ENCODE measurements at places on chromosomes 7 and 10.

DNA sequence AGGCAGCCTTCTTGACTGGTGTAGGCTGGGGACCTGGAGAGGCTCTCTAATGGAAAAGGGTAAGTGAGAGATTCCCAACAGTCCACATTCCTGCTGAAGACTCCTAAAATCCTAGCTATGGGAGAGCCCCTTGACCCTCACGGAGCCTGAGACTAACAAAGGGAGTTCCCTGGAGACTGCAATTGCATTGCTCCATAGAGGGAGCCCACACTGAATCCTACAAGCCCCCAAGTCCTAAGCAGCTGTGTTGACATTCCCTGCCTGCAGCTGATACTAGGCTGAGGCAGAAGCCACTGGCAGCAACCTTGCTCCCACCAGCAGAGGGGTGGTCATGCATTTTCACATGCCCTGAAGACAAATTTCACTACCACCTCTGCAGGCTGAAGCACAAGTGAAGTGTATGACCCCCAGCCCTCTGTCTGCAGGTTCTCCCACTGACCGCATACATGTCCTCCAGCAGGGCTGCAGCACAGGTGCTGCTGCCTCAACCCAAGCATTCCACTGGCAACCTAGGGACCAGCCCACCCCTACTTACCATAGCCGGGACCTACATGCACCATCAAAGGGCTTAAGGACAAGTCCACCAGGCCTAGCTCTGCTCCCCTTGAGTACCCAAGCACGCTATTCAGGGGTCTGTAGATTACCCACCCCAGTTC is 130.3 kb upstream of the SLC13A1 start:
- no peak for DNase-seq

GRCh38 chr7:81607987-81608386 is 161.9 kb downstream of the HGF start:
- no peak for DNase-seq

DNA sequence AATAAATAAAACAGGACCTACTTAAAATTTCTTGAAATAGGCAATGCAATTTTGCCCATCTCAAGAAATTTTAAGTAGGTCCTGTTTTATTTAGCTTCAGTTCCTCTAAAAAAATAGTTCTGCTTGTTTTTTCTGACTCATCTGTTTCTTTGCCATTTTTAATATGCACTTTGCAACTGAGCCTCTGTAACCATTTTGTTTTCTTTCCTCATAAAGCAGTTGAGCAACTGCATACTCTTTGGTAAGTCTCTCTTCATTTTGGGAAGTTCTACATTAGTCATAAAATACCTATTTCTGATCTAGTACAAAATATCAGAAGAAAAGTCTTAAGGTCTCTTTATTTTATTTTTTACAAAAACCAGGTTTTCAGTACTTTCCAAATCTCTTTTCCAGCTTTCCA is 18.0 kb downstream of the TAS2R40 start:
- no peak for DNase-seq

- DNase-seq: peak; percentile 41
Observed at GRCh38 chr7:18320971-18321567, 174.5 kb upstream of the HDAC9 start.

DNA sequence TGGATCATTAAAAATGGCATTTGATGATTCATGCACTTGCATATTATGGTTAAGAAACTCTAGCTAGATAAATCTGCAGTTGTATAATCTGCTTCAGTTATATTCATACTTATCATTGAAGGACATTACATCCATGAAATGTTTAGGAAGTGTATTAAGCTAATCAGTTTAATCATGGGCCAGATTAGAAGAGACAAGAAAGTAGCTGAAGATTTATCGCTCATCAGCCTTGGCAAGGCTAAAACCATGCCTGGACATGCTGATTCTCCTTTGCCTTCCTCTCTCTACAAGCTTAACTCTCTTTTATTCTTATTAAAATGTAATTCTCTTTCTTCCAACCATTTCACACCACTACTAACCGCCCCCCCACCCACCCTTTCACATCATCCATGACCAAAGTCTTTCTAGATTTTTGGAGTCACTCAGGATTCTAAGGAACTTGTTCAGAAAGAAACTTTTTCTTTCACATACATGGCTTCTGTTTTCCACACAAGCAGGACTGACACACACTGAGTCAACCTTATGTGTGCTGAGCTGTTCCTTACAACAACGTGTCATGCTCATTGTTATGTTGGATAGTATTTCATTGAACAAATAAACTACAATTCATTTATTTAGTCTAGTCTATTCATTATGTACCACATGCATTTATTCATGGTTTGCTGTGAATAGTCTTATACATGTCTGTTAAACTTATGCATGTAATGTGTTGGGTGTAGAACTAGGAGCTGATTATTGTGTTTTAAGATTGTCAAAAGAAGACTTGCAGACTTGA is 227.3 kb upstream of the SP8 start:
- DNase-seq: no peak

DNA sequence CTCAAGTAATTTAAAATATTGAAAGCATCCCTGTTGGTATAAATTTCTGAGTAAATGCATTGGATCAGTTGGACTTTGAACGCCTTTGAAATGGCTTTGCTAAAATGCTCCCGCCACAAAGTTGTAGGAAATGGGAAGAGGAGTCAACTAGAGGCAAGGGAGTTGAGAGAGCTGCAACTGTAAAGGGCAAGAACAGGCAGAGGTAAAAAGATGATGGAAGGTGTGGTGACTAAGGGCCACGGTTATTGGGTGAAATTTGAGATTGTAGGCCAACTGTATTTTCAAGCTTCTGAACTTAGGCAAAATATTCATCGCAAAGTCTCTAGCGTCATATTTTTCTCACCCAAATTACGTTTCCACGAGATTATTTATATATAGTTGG is 595 bp upstream of the SUMF2 start:
- DNase-seq: no peak

DNA sequence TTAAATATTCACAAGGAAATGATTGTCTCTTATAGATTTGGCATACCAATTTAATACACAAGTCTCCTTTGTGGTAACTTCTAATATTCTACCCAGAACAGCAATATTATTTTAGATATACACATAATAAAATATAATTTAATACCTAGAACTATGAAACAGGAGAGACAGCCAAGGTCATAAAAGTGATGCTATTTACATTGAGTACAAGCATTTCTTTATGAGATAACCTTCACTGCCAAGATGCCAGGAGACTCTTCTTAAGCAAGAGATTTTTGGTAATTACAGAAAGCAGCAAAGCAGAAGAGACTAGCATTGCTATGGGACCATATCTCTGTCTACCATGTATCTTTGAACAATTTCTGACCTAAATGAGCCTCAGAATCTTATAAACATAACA is 764.6 kb upstream of the GHITM start:
- DNase-seq: no peak

DNA sequence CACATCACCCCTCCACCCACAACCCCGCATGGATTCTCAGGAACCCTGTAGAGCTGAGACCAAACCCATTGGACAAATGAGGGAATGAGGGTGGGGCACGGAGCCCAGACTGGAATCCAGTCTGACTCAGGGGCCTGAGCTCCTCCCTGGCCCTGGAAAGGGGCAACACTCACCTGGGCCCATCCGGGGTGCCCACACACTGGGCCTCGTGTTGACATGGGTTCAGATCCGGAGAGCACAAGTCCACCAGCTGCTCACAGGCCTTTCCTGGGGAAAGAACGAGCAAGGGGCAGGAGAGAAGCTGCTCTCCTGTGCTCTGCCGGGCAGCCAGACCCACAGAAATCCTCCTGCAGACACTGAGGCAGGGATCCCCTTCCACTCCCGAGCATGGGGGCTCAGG is 172.2 kb downstream of the SLIT1 start:
- no peak for DNase-seq

- DNase-seq: no peak
Observed at GRCh38 chr10:1180071-1180730, 124.0 kb downstream of the WDR37 start.

- no peak for DNase-seq
Observed at GRCh38 chr7:68537774-68538071, 1060.6 kb upstream of the AUTS2 start.

DNA sequence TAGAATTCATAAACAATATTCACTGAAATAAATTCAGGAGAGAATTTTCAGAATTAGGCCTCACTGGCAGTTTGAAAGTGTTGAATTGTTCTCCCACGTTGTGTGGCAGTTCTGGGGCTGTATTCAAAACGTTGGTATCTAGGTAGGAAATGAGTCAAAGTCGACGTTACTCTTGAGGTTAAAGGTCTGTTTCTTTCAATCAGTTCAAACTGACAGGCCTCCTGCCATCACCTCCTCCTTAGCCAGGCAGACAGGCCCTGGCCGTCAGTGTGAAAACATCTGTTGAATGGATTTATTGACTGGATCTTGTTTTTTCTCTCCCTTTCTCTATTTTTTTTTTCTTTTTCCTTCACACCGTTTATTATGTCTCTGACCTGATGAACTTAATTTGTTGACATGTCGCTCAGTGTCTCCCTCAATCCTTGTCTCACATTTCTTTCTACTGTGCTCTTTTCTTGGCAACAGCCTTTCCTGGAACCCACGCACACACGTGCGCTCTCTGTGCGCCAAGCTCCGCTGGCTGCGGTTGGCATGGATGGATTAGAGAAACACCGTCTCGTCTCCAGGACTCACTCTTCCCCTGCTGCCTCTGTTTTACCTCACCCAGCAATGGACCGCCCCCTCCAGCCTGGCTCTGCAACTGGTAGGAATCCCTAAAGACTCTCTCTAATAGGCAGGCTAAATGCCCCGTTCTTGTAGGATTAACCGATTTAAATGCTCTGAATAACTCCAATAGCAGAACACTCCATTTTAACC is 231.7 kb downstream of the HDAC9 start:
- DNase-seq: no peak

DNA sequence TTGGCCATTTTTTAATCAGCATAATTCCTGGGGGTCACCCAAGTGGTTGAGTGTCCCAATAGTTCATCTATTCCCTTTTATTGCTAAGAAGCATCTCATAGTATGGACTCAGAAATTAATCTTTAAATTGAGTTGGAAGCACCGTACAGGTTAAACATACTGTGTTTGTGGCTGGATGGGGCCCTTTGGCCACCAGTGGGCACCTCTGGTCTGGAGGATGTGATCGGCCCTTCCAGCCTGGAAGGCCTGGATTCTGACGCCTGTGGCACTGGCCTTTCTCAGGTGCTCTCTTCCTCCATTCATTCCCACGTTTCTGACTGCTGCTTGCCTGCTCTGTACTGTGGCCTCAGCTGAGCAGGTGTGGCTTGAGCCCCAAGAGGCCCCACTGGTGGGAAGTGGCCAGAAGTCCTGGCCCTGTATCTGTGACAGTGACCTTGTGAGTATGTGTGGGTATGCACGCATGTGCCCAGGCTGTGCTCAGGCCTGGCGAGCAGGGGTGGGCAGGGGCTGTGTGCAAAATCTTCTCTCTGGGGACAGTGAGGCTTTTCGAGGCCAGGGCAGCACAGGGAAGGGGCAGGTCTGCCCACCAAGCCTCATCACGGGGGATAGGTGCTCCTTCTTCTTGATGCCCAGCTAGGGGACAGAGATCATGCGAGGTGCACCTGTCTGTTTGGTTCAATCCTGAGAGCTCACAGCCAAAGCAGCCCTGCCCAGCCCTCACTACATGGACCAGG is 30.1 kb downstream of the LDB3 start:
- no peak for DNase-seq

- no peak for DNase-seq
Observed at GRCh38 chr7:112882991-112883390, 92.8 kb upstream of the TMEM168 start.

- DNase-seq: no peak
Observed at GRCh38 chr7:106125417-106125816, 13.3 kb upstream of the SYPL1 start.

GRCh38 chr7:131384286-131384635 is 56.6 kb downstream of the MKLN1 start:
- no peak for DNase-seq

DNA sequence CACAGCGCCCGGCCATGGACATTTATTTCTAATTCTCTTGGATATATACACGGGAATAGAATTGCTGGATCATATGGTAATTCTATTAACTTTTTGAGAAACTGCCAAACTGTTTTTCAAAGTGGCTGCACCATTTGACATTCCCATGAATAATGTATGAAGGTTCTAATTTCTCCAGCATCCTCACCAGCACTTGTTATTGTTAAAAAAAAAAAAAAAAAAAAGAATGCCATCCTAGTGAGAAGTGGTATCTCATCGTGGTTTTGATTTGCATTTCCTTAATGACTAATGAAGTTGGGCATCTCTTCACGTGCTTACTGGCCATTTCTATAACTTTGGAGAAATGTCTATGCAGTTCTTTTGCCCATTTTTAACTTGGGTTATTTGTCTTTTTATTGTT is 13.5 kb downstream of the CNNM2 start:
- no peak for DNase-seq

GRCh38 chr7:149071641-149072437 is 18.7 kb downstream of the ZNF786 start:
- DNase-seq: peak; percentile 72

- no peak for DNase-seq
Observed at GRCh38 chr10:130440494-130440893, 304.3 kb downstream of the GLRX3 start.

- DNase-seq: no peak
Observed at GRCh38 chr7:115127399-115128021, 205.6 kb downstream of the MDFIC start.

- DNase-seq: no peak
Observed at GRCh38 chr7:53340220-53340619, 304.8 kb downstream of the POM121L12 start.

DNA sequence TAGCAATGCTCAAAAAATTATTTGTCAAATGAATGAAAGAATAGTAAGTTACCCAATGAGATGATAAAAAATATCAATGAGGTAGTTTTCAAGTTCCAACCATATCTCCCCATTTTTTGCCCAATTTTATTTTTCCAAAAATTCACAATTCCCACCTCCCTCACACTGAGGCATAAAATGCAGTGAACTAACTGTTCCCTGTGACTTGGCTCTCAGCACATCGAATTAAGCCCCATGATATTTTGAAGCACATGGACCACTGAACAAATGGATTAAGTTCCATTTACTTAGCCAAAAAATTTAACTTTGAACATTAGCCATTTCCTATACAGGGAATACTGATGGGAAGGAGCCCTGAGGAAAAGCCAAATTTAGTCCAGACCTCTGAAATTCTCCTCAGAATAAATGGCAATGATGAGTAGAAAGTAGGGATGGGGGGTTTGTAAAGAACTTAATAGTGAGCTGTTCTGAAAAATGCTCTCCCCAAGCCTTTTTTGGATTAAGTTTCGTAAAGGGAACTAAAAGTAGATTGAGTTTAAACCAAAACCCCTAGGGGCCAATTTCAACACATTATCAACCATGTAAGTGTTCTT is 166.3 kb upstream of the GRM3 start:
- DNase-seq: no peak

DNA sequence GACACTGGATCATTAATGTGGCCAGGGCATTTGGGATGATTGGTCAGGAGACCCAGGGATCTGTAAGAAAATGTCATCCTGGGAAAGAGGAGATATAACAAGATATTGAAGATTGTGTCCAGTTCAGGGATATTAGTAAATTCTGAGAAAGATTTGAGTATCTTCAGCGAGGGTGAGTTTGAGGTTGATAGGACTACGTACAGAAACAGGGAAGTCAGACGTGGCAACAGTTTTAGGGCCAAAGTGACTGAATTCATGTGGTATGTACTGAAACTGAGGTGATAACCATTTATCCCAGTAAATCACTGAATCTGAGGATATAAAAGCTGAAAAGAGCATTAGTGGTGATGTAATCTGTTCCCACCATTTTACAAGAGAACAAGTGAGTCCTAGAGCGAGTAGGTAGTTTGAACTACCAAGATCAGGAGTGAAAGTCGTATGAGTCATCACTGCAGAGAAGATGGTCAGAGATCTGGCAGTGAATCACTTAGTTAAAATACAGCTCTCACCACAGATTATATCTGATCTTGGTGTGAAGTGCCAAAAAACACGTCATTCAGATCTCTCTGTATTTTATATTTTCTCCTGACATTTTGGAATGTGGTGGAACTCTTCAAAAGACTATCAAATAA is 220.5 kb downstream of the CDK14 start:
- no peak for DNase-seq
